Endodermal cell (in vitro differentiated cells): ENCODE measurements at places on chromosomes 2 and 18.
A peak's percentile ranks its signal among the peaks of the same experiment; 100 is the strongest.

- peaks cover 37% of the 10 kb centered on the region for H3K4me1 ChIP-seq
- peak overlapping the region; percentile 53 for H3K4me3 ChIP-seq
- H3K27me3 ChIP-seq = no peaks in the 10 kb centered on the region
- H3K27ac ChIP-seq = peak overlapping the region; percentile 2
- DNase-seq = no peak
- H3K36me3 ChIP-seq = no peaks in the 10 kb centered on the region
These were observed 15.6 kb upstream of the LAMA1 start for GRCh38 chr18:7133181-7133580.

GRCh38 chr2:11683476-11683875, 13.5 kb upstream of the NTSR2 start:
- H3K36me3 ChIP-seq = no peaks in the 10 kb centered on the region
- no peaks in the 10 kb centered on the region for H3K4me1 ChIP-seq
- no peak overlapping the region for H3K4me3 ChIP-seq
- no peak overlapping the region for H3K27ac ChIP-seq

GRCh38 chr18:39841482-39842365, 2113.3 kb upstream of the PIK3C3 start:
- peak overlapping the region; percentile 90 for H3K27ac ChIP-seq
- peak overlapping the region; percentile 79 for H3K4me3 ChIP-seq
- H3K4me1 ChIP-seq = peaks cover 3% of the 10 kb centered on the region
- DNase-seq = peak; percentile 89
- H3K27me3 ChIP-seq = no peaks in the 10 kb centered on the region

DNA sequence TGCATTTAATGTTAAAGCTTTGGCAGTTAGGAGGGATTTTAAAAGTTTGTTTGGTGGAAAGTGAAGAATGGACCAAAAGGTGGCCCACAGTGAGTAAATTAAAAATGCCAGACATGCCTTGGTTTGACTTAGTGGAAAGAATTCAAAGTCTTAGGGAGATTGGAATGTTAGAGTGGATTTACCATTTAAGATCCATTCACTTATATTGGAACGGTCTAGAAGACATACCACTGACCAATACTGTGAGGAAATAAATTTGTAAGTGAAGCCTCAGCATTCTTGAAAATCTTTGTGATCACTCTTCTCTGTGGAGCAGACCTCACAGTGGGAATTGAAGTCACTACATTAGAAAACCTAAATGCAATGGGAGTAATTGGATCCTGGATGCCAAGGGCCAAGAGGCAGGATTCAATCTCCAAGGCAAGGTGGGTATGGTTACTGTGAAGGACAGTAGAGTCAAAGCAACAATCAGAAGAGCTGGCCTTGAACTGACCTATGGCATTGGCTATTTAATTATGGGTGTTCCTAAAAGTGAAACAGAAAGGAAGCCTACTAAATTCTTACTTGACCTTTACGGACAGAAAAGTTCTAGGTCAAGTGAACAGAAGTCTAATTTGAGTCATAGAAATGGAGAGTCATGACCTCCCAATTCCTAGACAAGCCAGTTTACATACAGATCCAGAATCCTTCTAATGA, 40.2 kb upstream of the VRK2 start:
- H3K4me1 ChIP-seq = peaks cover 10% of the 10 kb centered on the region
- no peak for DNase-seq
- no peak overlapping the region for H3K4me3 ChIP-seq
- H3K27ac ChIP-seq = no peak overlapping the region
- no peaks in the 10 kb centered on the region for H3K27me3 ChIP-seq
- no peaks in the 10 kb centered on the region for H3K36me3 ChIP-seq

DNA sequence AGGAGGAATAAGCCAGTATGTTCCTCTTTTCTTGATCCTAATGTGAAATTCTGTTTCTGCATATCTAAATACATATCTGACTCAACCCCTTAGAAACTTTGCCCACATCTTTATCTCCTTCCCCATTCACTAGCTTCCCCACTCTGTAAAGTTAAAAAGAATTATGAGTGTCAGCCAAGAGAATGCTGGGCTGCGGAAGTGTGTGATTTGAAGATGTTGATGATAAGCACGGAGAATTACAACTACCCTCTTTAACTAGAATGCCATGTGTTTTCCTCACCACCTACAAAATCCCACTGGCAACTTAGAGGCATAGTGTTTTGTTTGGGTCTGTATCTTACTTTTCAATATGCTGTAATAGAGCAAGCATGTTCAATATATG, 490.4 kb upstream of the FANCL start:
- H3K27me3 ChIP-seq = no peaks in the 10 kb centered on the region
- no peaks in the 10 kb centered on the region for H3K4me1 ChIP-seq
- no peak for DNase-seq

- DNase-seq = no peak
- H3K27ac ChIP-seq = no peak overlapping the region
- no peaks in the 10 kb centered on the region for H3K27me3 ChIP-seq
These were observed 1094.7 kb upstream of the DDX18 start for GRCh38 chr2:116719836-116720235.

GRCh38 chr2:171159372-171160118, 1.1 kb downstream of the TLK1 start:
- H3K36me3 ChIP-seq = no peaks in the 10 kb centered on the region
- H3K27me3 ChIP-seq = no peaks in the 10 kb centered on the region
- DNase-seq = peak; percentile 80
- peak overlapping the region; percentile 95 for H3K4me3 ChIP-seq

- H3K4me1 ChIP-seq = no peaks in the 10 kb centered on the region
- H3K4me3 ChIP-seq = no peak overlapping the region
- no peaks in the 10 kb centered on the region for H3K27me3 ChIP-seq
- H3K27ac ChIP-seq = no peak overlapping the region
These were observed 334.3 kb downstream of the DYSF start for GRCh38 chr2:71787476-71788185.

DNA sequence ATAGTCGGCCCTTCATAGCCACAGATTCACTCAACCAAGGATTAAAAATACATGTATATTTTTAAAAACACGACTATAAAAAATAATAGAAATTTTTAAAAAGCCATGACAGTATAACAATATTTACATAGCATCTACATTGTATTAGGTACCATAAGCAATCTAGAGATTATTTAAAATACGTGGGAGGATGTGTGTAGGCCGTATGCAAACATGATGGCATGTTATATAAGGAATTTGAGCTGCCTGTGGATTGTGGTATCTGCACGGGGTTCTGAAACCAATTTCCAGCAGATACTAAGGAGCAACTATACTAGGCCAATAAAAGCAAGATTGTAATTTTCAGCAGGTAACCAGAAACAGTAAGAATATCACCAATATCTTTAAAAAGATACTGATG, 5.9 kb downstream of the ORC4 start:
- H3K4me3 ChIP-seq = no peak overlapping the region
- DNase-seq = no peak
- no peak overlapping the region for H3K27ac ChIP-seq

DNA sequence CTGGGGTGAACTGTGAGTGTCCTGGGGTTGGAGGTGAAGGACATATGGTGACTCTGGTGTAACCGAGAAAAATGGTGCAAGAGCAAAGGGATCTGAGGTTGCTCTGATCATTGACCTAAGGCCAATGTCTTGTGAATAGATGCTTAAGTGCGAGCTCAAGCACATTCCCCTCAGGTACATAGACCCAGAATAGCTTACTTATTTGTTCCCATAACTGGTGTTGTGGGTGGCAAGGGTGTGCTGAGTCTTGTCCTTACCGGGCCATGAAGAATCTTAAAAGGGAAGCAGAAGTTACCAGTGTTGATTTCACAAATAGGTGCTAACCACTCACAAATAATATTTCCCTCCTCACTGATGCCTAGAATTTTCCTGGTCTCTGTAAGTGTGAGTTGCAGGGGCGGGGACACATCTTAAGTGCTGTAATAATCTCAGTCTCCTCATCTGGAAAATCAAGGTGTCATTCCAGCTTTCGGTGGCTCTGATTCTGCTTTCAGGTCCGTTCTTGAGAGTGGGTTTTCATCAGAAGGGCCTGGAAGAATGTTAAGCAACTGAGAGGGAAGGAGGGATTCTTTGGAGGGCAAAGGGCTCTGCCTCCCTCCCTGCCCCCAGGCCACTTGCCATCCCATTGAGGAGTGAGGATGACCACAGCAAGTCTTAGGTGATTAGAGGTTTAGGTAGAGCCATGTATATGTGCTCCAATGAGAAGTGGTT, 54.9 kb downstream of the LIPG start:
- H3K4me3 ChIP-seq = no peak overlapping the region
- no peak overlapping the region for H3K27ac ChIP-seq
- DNase-seq = peak; percentile 36
- peaks cover 13% of the 10 kb centered on the region for H3K4me1 ChIP-seq
- H3K27me3 ChIP-seq = no peaks in the 10 kb centered on the region

DNA sequence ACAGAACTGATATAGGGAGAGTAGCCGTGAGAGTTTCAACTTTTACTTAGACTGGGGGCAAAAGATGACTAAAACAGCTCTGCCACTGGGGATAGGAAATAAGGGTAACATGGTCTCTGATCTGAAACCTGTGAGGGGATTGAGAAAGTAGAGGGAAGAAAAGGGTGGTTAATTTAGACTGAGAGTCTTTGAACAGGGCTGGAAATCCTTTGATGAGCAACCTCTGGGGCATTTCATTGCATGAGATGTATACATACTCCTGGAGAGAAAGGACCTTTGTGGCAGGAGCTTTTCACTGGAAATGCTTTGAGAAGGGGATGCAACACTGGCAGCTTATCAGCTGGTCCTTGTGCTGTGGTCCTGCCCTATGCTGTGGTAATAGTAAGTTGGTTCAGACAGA, 9.4 kb downstream of the GALNT1 start:
- no peaks in the 10 kb centered on the region for H3K36me3 ChIP-seq
- no peaks in the 10 kb centered on the region for H3K4me1 ChIP-seq
- DNase-seq = no peak
- H3K27ac ChIP-seq = no peak overlapping the region
- no peaks in the 10 kb centered on the region for H3K27me3 ChIP-seq

DNA sequence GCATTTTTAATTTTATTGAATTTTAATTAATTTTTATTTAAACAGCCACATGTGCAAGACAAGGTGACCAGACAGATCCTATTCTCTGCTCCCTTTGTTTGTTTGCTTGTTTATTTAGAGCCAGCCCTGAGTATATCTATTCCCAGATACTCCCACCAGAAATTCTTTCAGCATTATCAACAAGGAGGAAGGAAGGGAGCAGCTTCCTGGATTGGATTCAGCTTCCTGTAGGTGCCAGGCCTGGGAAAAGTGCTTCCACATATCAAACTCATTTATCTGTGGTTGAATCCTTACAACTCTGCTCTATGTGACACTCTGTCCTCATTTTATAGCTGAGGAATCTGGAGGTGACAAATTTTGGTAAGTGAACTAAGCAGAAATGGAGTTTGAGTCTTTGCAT, 60.5 kb upstream of the KLF7 start:
- H3K4me1 ChIP-seq = peaks cover 42% of the 10 kb centered on the region
- no peaks in the 10 kb centered on the region for H3K36me3 ChIP-seq

DNA sequence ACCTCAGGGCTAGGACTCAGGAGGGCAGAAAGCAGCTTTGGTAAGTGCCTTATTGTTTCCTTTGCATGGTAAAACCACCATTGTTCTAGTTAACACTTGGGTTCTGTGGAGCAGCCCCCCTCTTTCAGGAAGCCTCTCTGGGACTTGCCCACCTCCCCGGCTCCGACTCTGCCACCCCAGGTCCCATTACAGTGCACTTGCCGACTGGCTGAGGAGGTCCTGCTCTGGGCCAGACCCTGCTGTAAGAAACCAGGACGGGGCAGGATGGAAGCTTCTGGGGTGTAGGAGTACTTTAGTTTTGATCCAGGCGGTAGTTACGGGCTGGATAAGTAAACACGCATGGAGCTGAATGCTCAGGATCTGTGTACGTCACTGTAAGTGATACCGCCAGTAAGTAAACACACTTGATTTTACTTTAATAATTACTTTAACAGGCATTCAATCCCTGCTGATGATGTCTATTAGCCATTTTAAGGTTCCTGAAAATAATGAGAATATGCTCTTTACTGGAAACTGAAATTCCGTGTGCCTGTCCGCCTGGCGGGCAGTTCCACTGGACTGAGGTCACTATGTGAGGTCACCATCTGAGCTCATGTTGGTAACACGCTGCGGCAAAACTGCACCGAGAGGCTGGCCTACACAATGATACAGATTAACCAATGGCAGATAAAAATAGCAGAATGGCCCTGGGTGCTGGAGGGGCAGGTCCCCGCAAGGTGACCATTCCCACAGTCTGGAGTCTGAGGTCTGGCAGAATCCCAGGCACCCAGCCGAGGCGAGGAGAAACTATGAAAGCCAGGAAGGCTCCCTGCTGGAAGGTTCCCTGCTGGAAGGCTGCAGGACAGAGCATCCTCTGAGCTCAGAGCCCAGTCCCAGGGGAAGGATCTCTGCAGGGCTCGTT, 25.2 kb downstream of the HS1BP3 start:
- peak; percentile 74 for DNase-seq
- H3K4me3 ChIP-seq = no peak overlapping the region
- H3K27me3 ChIP-seq = no peaks in the 10 kb centered on the region
- no peak overlapping the region for H3K27ac ChIP-seq
- H3K36me3 ChIP-seq = peaks cover 1% of the 10 kb centered on the region

DNA sequence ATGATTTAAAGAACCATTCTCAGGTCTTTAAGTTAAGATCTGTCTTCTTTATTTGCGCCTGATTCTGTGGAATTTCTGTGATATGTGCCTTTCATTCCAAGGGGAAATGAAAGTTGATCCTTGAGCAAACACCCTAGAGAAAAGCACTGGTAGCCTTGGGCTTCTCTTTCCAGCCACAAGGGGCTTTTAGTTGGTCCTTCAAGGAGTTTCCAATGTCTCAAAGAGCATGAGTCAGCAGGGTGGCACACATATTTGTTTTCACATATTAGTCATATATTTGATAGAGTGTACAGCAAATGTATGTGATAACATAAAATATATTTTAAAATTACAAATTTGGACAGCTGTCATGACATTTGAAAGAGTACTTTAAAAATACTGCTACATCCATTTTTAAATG, 339.5 kb downstream of the TXNL1 start:
- H3K27me3 ChIP-seq = no peaks in the 10 kb centered on the region
- peaks cover 3% of the 10 kb centered on the region for H3K4me1 ChIP-seq
- no peak overlapping the region for H3K27ac ChIP-seq
- DNase-seq = no peak
- no peak overlapping the region for H3K4me3 ChIP-seq
- no peaks in the 10 kb centered on the region for H3K36me3 ChIP-seq

GRCh38 chr2:24075259-24075658, 867 bp downstream of the SF3B6 start:
- no peaks in the 10 kb centered on the region for H3K27me3 ChIP-seq
- H3K27ac ChIP-seq = no peak overlapping the region
- H3K4me3 ChIP-seq = peak overlapping the region; percentile 92
- no peak for DNase-seq
- peaks cover 32% of the 10 kb centered on the region for H3K36me3 ChIP-seq

- H3K36me3 ChIP-seq = no peaks in the 10 kb centered on the region
- peak; percentile 25 for DNase-seq
- H3K27ac ChIP-seq = no peak overlapping the region
These were observed 66.7 kb upstream of the HPCAL1 start for GRCh38 chr2:10235909-10236550.

- DNase-seq = no peak
- H3K27me3 ChIP-seq = no peaks in the 10 kb centered on the region
- H3K4me3 ChIP-seq = no peak overlapping the region
- H3K36me3 ChIP-seq = no peaks in the 10 kb centered on the region
- H3K27ac ChIP-seq = no peak overlapping the region
These were observed 147.0 kb downstream of the GCA start for GRCh38 chr2:162490761-162491470.

GRCh38 chr2:152573168-152573567, 144.1 kb downstream of the PRPF40A start:
- H3K27me3 ChIP-seq = no peaks in the 10 kb centered on the region
- H3K4me3 ChIP-seq = no peak overlapping the region
- H3K36me3 ChIP-seq = peaks cover 17% of the 10 kb centered on the region
- no peaks in the 10 kb centered on the region for H3K4me1 ChIP-seq
- H3K27ac ChIP-seq = no peak overlapping the region
